Liver (tissue), 10 donors: ENCODE measurements at places on chromosomes 6 and 20.
A peak's percentile ranks its signal among the peaks of the same experiment; 100 is the strongest.

- DNase-seq = no peak
These were observed 100.2 kb upstream of the TIAM2 start for GRCh38 chr6:154894902-154895301.

- no peak for DNase-seq
These were observed 41.5 kb upstream of the FAM184A start for GRCh38 chr6:119119989-119120388.

DNA sequence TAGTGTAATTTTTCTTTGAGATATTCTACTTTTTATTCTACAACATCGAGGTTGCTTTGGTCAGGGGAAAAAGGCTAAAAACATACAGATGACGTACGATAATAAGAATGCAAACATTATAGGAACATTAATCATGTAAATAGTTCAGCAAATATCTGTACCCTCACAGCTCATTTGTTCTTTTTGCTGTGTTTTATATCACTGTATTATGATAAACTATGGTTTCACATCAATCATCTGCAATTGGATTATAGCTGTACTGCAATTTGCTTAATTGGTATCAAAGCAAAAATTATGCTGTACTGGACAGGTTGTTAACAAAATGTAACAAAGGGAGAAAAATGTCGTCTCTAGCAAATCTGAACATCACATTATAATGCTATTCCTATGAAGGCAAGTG is 597.1 kb downstream of the EPHA7 start:
- DNase-seq = no peak

DNA sequence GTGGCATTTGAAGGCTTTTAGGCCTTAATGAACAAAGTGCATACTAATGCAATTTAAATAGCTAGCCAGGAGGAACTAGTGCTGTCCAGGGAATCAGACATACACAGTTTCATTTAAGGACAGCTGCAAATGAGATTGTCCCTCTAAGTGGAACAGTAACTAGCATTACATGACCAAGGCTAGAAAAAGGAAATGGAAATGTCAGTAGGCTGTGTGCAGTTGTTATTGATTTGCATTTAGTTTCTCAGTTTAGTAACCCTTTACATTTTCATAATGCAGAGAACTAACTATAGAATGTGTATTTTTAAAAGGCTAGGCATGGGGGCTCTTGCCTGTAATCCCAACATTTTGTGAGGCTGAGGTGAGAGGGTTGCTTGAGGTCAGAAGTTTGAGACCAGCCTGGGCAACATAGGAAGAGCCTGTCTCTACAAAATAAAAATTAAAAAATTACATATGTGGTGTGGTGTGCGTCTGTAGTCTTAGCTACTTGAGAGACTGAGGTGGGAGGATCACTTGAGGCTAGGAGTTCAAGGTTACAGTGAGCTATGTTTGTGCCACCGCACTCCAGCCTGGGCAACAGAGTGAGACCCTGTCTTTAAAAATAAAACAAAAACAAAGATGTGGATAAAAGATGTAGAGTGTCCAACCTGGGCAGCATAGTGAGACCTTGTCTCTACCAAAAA is 468.0 kb downstream of the UTRN start:
- no peak for DNase-seq

DNA sequence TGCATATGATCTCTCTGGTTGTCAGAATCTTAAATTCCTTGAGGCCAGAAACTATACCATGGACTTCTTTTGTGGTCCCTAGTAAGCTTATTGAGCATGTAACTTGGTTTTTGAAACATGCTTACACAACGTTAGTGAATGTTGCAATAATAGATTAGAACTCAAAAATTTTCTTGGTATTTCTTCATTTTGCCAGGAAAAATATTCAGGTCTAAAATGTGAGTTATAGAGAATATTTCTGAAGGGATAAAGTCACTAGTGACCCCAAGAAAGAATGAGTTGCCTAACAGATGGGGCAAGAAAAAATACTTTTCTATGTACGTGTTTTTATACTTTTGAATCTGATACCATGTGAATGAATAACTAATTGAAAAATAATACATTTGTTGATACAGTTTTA is 195.4 kb downstream of the TFAP2A start:
- DNase-seq = no peak

- DNase-seq = no peak
These were observed 2.8 kb downstream of the RAET1E start for GRCh38 chr6:149895048-149895590.

DNA sequence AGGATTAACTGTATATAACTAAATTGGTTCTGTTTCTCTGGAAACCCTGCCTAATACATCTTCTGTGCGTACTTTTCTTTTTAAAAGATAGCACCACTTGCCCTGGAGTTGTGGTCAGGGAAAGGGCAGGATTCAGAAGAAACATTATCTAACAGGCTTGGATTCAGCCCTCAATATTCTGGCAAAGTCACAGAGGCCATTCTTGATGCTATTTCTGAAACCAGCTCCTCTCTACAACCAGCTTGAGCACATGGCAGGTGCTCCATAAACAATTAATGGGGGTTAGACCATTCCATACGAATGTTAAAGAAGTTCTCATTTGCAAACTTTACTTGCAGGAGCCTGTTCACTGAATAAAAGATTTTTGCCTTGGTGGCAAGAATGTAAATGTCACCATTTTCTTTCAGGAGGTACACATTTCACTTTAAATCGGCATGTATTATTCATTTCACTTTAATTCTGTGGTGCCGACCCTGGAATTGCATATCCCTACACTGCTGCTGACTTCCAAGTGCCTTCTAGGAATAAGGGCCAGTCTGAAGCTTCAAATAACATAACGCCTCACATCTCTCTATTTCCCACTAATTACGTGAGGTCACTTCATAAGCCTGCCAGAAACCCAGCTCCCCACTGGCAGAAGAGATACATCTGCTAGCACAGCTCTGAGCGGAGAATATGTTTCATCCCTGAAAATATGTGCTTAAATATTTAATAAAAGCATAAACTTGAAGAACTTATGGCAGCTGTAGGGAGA is 248.7 kb downstream of the ADGRG6 start:
- no peak for DNase-seq

DNA sequence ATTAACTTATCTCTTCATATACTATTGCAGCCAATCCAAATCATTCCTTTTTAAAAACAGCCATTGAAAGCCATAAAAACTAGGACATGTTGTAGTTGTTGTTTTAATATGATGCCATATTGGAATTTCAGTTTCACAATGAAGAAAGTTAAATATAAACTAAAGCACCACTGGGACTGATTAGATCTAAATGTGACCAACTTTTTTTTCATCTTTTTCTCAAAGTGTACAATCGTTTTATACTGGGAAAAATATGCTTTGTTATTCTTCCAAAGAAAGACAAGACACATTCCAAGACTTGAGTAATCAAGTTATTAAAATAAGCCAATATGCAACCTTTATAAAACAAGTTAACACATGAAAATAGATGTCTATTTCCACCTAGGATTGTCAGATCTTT is 68.5 kb downstream of the THEMIS start:
- no peak for DNase-seq

- no peak for DNase-seq
These were observed 13.7 kb downstream of the PHF3 start for GRCh38 chr6:63649269-63649668.

- DNase-seq = no peak
These were observed 226.6 kb downstream of the MYLK4 start for GRCh38 chr6:2524090-2524489.

DNA sequence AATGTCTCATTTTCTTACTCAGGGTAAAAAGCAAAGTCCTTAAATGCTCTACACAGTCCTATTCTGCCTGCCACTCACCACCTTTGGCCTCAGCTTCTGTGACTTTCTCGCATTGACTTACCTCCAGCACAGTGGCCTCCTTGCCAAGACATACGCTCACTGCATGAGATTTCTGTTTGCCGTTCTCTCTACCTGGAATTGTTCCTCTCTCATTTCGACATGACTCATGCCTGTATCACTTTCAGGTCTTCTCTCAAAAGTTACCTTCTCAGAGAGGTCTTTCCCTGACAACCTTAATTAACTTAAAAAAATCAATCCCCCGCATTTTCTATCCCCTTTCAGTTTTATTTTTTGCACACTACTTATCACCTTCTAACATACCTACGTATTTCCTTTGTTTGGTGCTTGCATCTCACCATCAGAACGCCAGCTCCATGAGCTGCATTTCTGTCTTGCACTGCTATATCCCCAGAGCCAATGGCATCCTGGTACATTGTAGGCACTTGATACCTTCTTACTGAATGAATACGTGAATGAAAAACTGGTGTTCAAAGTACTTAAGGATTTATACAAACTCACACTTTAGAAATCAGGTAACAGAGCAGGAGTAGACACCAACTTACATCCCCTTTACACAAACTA is 24.5 kb downstream of the TENT5A start:
- no peak for DNase-seq

- DNase-seq = no peak
These were observed 24.7 kb downstream of the WDR27 start for GRCh38 chr6:169677096-169677495.

DNA sequence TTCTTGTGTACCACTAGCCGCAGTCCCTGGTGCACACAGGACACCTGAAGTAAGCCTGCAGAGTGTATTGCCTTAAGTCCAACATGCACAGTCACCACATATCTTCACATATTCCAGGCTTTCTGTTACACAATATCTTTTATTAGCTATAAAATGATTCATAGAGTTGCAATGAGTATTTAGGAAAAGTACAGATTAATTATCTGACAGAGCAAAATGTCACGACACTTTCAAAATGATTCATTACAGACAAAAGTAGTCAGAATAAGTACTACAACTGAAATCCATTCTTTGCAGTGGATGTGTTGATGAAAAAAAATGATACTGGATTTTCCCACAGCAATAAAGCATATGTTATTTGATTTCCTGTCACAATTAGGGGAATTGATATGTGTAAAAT is 199.5 kb upstream of the ASCC3 start:
- DNase-seq = no peak

GRCh38 chr6:106380407-106380806 is 19.9 kb downstream of the CRYBG1 start:
- DNase-seq = no peak

- DNase-seq = peak; percentile 60
These were observed 98.6 kb upstream of the RNF24 start for GRCh38 chr20:4113615-4114603.

DNA sequence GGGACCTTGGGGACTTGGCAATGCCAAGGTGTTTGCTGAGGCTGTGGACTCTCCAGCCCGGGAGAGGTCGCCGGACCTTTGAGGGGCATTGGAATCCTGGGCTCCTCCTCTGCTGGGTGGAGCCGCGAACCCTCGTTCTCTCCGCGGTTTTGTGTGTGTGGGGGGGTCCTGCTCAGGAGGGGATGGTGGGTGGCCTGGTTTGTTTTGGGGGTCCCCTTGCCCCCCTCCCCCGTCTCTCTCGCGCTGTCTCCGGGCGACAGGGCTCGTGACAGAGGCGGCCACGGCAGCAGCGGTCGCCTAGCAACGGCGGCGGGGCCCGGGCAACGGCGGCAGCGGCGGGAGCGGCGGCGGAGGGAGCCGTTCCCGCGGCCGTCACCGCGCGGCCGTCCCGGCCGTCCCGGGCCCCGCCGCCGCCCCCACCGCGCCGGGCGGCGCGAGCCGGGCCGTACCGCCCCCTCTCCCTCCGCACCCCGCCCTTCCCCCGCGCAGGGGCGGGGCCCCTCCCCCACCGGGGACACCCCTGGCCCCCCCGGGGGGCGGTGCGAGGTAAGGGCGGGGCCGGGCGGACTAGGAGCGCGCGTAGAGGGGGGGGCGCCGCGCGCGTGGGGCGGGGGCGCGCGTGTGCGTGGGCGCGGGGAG is 7.8 kb downstream of the SYNGAP1 start:
- DNase-seq = peak; percentile 57

GRCh38 chr6:14026831-14027539 is 90.6 kb upstream of the CD83 start:
- DNase-seq = no peak

GRCh38 chr20:57342829-57343228 is 8.2 kb upstream of the RAE1 start:
- no peak for DNase-seq

- DNase-seq = no peak
These were observed 17.6 kb upstream of the ELMO2 start for GRCh38 chr20:46423882-46424482.

DNA sequence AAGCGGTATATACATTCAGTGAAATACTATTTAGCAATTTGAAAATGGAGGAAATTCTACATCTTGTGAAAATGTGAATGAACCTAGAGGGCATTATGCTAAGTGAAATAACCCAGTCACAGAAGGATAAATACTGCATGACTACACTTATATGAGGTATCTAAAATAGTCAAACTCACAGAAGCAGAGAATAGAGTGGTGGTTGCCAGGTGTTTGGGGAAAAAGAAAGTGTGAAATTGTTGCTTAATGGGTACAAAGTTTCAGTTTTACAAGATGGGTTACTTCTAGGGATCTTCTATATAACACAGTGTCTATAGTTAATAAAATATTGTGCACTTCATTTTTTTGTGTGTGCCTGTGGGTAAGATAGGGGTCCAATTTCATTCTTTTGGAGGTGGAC is 1152.0 kb downstream of the EPHA7 start:
- DNase-seq = no peak

DNA sequence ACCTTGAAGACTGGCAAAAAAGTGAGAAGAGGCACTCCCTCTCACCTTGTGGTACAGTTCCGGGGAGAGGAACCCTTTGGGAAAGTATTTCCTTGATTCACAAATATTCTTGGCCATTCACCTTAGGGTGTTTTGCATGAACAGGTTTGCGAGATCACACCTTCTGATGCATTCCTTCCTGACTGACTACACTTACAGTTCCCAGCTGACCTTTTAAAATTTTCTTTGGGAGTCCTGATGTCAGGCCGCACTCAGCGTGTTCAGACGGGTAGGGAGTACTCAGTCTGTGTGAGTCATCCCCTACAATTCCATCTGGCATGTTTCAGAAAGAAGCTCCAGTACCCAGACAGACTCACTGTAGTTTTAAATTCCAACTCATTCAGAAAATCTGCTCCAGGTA is 1.7 kb downstream of the ADGRF4 start:
- no peak for DNase-seq
